ENCODE measurements at places on chromosomes 3 and 15. TPM values are rescaled to one million over a fixed set of nuclear protein-coding genes. Genes with fewer than 3 reads are reported as not detected.

- DNase-seq, result no peak
These were observed 57.9 kb upstream of the ABHD2 start for GRCh38 chr15:89030311-89030710.

DNA sequence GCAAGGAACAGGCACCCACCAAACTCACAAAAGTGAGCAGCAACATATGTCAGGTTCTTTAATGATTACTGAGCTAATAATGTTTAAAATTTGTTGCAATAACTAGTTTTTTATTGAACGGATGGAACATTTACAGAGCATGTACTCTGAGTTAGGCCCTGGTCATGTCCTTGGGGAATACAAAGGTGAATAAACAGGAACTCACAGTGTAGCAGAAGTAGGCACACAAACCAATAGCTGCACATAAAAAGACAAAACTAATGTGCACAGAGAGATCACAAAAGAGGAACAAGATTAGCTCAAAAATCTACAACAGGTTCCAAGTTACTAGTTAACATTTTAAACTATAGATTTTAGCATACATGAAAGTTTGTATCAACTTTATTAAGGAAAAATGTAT is 505.3 kb upstream of the PPP2R3A start:
- no peak for DNase-seq

Gene LEKR1
- 0.26 TPM for total RNA-seq

DNA sequence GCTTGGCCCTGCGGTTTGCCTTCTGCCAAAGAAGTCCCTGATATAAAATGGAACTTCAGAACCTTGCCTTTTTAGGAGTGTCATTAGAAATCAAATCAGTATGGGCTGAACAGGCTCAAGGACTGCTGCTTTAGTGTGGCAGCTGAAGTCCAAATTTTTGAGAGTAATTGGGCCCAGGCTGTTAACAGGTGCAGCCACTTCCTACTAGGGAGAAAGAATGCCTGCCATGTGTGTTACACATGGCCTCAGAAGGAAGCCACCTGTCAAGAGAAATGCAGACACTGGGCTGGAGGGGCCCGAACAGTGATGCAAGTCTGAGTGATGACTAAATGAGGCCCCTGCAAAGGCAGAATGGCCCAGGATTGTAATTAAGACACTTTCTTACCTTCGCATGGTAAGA is 786.7 kb upstream of the CFAP20DC start:
- DNase-seq, result no peak

Measured in dermis microvascular lymphatic vessel endothelial cell (primary cell).